ENCODE measurements at places on chromosomes 6 and 20.

- no peak for DNase-seq
Measured at GRCh38 chr6:85402071-85402470, 47.8 kb upstream of the NT5E start.

GRCh38 chr6:40599555-40599954, 12.4 kb upstream of the LRFN2 start:
- no peak for DNase-seq

GRCh38 chr6:150631283-150631983, 31.7 kb downstream of the PLEKHG1 start:
- no peak for DNase-seq

DNA sequence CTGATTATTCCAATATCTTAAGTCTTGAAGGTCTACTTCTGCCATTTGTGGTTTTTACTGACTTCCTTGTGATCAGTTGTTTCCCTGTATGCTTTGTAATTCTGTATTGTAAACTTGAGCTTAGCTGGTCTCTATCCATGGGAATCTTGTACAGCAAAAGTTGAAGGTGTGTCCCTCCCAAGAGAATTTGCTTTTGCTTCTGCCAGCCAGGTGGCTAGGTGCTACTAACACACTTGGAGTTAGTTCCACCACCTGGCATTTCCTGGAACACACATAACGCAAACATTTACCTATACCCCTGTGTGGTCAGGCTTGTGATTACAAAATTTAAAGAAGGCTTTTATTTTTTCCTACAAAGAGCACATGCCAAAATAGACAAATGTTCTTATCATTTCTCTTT, 141.2 kb downstream of the GRM4 start:
- no peak for DNase-seq

GRCh38 chr20:24331939-24332338, 137.5 kb upstream of the SYNDIG1 start:
- no peak for DNase-seq

- DNase-seq: no peak
Measured at GRCh38 chr6:110098511-110099116, 80.9 kb downstream of the WASF1 start.

GRCh38 chr6:16648003-16648402, 113.3 kb downstream of the ATXN1 start:
- no peak for DNase-seq

DNA sequence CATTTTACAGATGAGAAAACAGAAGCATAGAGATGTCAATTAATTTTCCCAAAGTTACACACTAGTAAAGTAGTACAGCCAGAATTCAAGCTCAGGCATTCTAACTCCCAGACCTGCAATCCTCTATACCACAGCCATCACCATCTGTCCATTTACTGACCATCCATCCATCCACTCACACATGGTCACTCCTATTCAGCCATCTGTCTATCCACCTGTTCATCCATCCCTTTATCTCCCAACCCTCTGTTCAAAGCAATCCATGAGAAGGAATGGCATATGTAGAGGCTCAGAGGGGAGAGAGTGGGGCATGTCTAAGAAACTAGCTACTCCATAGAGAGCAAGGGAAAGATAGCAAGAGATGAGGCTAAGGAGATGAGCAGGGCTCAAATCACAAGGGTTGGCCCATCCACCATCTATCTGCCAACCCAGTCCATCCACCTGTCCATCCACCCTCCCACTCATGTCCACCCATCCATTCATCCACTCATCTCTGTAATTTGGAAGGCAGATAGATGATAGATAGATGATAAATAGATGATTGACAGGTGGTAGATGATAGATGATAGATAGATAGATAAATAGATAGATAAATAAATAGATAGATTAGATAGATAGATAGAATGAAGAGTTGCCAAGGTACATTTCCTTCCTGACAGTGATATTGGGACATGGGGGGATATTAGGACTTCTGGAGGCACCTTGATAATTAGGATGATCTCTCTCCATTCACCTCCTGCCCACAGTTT, 12.2 kb upstream of the C6orf132 start:
- no peak for DNase-seq

Data from GOT3 (cell line).